ENCODE measurements at places on chromosomes 16 and 17. TPM values are rescaled to one million over a fixed set of nuclear protein-coding genes. Genes with fewer than 3 reads are reported as not detected.

DHX8 gene
- total RNA-seq: 25.5 TPM

PRSS8 gene
- total RNA-seq: 0.24 TPM

TEKT5 gene
- not detected for total RNA-seq

DNA sequence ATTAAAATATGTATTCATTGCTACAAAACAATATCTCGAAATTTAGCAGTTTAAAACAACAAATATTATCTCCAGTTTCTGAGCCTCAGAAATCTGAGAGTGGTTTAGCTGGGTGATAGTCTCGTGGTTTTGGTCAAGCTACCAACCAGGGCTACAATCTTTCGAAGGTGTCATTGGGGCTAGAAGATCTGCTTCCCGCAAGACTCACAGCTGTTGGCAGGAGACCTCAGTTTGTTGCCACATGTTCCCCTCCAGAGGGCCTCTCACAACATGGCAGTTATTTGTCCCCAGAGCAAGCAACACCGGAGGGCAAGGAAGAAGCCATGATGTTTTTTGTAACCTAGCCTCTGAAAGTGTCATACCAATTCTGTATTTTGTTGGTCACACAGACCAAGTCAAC lies 12.0 kb upstream of the BCAS3 start:
- no peaks in the 10 kb centered on the region for H3K27me3 ChIP-seq
- no peak for DNase-seq
- H3K36me3 ChIP-seq: peaks cover 21% of the 10 kb centered on the region
- no peaks in the 10 kb centered on the region for H3K4me1 ChIP-seq
- H3K27ac ChIP-seq: no peak overlapping the region
- H3K4me3 ChIP-seq: no peak overlapping the region

DNA sequence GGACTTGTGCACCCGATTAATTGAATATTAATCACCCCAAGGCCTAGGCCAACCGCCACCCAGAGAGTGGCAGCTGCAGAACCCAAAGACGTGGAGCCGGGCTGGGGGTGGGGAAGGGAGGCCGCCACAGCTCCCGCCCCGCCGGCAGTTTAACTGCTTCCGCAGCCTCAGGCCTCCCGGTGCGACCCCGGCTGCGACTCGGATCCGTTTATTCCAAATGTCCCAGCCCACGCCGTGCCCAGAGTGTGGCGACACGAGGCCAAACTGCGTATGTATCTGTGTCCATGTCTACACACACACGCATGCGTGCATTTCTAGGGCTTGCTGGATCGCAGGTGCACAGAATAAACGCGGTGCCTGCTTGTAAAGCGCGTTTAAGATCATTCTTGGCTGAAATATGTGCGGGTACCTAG lies 802 bp upstream of the TOB1 start:
- peak; percentile 74 for DNase-seq
- peaks cover 33% of the 10 kb centered on the region for H3K4me1 ChIP-seq
- peak overlapping the region; percentile 99 for H3K27ac ChIP-seq

DNA sequence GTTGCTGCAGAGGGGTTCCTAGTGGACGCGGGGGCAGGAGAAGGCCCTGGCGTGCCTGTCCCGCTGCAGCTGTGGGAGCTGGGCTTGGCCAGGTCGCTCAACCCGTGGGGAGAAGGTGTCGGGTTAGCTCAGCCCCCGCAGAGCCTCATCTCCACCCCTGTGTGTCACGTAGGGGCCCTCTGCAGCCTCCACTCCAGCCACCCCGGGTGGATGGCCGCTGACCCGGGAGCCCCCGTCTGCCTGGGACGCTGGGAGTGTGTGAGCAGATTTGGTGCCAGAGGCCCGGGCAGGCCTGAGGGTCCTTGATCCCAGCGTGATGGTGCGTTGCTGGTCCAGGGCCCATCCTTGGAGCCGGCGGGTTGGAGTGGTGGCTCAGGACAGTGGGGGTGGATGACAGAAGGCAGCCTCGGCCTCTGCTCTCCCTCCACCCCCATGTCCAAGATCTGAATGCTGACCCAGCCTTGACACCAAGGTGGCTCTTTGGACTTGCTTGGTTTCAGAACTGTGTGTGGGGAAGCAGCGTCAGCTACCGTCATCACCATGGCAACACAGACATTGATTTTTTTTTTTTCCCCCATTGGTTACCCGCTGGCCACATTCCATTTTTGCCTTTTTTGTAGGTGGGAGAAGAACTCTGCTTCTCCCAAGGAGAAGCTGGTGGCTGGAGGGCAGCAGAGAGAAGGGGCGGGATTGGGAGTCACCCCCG lies 35.7 kb downstream of the BAIAP2 start:
- H3K36me3 ChIP-seq: no peaks in the 10 kb centered on the region
- H3K27me3 ChIP-seq: no peaks in the 10 kb centered on the region
- DNase-seq: no peak
- H3K4me3 ChIP-seq: no peak overlapping the region
- no peak overlapping the region for H3K27ac ChIP-seq

All from gastrocnemius medialis (tissue), 4 donors.